Effector memory CD4-positive, alpha-beta T cell (primary cell): ENCODE measurements at places on chromosomes 7 and 10.

- DNase-seq = no peak
Measured at GRCh38 chr10:11194859-11195586, 177.4 kb downstream of the CELF2 start.

- DNase-seq = no peak
Measured at GRCh38 chr10:44969854-44970253, 8.8 kb downstream of the DEPP1 start.

DNA sequence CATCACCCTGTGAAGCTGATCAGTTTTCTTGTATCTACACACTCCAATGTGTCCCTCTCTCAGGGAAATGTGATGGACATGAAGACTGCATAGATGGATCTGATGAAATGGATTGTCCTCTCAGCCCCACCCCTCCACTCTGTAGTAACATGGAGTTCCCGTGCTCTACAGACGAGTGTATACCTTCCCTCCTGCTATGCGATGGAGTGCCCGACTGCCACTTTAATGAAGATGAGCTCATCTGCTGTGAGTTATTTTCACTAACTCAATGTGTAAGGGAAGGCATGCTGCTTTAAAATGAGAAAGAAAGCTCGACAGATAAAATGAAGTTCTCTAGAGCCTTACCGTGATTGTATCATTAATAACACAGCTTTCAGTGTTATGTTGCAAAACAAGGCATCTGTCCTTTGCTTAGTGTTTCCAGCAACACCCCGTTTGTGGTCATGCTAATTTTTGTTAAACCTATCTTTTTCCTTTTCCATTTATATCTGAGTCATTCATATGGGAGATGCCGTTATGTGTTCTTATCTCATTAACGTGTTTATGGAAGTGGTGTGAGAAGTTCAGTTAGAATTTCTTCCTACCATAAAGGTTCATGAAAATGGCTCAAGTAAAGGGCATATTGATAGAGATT lies 220.9 kb upstream of the PLXDC2 start:
- DNase-seq = no peak

DNA sequence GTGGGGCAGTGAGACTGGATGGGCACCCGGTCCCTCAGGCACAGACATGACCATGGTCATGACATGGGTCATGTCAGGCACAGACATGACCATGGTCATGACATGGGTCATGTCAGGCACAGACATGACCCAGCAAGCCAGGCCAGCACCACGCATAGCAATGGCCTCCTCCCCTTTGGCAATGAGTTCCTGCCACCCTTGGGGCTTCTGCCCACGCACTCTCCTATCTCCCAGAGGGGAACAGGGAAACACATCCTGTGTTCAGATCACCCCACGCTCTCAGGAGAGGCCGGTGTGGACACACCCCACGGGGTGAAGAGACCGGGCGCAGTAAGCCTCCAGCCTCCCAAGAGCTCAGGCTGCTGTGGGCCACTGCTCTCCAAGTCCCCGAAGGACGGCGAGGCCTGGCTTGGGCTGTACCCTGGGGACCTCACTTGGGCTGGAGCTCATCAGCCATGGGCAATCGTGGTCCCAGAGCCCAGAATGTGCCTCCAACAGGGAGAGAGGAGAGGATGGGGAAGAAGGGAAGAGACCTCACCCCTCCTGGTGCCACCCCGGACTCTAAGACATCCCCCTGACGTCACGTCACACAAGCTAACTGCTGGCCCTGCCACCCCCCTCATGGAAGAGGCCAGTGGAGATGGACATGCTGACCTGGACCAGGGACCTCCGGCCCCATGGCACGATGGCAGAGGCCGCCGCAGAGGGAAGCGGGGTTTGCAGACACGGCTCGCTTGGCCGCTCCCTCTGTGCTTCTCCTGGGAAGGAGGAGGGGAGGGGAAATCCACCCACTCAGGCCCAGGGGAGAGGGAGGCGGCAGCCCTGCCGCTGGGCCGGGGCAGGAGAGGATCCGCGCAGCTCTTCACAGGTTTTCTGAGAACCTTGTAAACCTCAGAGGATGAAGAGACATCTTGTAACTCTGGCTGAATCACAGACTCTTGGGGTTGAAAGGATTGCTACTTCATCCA lies 269.6 kb downstream of the ELFN1 start:
- DNase-seq = no peak

DNA sequence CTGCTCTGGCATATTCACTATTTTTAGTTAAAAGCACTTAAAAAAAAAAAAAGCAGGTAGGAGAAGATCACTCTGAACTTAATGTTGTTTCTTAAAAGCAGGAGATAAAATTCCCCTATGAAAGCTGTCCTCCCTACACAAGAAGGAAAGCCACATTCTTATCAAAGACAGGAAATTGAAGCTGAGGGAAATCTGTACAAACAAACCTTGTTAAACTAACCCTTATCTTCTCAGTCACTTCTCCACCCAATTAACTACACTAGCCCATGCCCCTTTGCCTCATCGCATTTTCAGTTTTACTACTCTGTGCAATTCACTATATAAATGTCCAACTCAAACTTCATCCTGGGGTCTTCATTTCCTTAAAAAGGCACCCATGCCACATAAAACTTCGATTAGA lies 2.7 kb upstream of the CDCA7L start:
- no peak for DNase-seq

DNA sequence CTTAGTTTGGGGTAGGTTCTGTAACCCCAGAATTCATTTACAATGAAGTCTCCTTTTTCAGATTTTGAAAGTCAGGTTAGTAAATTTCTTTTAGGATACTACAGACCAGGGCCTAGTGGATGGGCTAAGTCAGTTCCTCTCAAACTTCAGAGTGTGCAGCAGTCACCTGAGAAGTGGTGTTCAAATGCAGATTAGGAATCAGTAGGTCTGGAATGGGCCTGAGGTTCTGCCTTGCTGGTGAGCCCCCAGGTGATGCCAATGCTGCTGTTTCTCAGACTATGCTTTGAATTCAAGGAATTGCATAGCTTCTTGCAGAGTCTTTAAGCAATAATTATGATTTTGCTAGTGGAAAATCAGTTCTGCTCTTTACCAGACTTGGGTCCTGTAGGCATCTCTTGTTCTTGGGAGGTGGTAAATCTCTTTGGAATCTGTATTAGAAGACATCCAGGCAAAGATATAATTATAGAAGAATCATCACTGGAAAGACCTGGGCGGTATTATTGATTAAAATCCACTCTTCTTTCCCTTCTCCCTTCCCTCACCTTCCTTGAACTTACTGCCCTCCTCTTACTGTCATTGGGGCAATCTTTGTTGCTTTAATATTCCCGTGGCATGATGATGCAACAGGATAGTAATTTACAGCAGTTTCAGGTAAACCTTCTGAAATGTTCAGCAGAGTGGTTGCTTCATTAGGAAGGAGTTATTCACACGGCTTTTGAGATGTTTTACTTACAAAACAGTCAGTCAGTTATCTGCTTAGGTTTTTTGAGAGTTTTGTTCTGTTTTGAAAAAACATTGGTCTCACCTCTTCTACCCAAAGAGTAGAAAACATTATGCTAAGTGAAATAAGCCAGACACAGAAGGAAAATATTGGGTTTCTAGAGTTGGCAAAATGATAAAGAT lies 87.2 kb downstream of the NRF1 start:
- no peak for DNase-seq
